ENCODE measurements at places on chromosomes 7 and 10.

DNA sequence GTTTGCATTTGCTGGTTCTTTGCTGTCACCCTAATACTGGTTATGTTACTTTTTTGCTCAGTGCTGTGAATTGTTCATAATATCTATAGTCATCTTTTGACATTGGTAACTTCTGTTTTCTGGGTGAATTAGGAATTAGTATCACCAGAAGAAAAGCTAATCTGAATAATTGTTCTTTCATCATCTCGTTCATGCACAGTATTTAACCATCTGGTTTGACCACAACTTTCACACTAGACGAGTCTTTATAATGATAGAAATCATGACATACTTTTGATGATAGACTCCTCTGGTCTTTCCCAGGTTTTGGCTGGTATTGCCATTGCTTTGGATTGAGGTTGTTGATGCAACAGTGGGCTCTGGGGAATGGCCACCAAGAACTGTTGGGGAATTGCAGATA lies 25.1 kb downstream of the SGPL1 start:
- no peak for DNase-seq

DNA sequence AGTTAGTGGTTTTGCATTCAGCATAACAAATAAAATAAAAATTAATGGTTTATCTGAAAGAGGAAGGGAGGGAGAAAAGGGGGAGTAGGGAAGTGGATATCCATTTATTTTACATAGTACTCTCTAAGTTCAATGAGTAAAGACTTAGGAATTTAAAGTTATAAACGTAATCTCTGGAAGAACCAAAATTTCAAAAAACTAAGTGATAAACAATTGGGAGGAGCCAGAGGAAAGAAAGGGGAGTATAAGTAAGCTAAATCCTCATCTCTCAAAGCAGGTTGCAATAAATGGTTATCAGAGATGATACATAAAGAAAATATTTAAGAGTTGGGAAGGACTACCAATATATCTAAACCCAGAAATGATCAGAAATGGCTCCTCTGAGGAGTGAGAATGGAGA lies 46.4 kb downstream of the ANK3 start:
- no peak for DNase-seq

- DNase-seq, result no peak
These were observed 23.4 kb downstream of the SMURF1 start for GRCh38 chr7:99120501-99120900.

DNA sequence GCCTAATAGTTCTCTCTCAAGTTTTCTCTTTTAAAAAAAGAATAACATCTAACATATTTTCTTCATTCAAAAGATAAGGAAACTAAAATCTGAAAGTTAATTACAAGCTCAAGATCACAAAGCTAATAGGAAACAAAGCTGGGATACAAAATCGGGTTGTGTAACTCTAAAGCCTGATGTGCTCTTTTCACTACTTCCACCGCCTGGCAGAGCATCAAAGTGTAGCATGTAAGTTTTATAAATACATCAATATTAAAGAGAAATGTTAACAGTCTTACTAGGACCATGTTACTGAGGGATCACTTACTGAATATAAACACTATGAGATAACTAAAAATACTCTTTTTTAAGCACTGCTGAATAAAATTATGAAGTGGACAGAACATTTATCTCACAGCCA lies 97.2 kb downstream of the KMT2C start:
- no peak for DNase-seq

DNA sequence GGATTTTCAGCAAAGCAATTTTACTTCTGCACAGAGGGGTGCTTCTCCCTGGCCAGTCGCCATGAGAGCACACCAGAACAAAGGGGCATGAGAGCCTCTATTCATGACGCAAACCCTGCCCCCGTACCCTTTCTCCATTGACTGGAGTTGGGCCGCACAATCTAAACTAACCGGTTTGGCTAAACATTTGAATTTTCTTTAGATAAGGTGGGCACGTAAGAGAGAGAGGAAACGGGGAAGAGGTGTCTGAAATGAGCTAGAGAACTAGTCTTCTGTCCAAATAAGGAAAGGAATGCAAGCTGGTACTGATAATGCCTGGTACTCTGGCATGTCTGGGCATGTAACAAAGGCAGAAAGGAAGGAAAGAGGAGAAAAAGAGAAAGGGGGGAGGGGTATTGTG lies 13.2 kb upstream of the SCIN start:
- no peak for DNase-seq

DNA sequence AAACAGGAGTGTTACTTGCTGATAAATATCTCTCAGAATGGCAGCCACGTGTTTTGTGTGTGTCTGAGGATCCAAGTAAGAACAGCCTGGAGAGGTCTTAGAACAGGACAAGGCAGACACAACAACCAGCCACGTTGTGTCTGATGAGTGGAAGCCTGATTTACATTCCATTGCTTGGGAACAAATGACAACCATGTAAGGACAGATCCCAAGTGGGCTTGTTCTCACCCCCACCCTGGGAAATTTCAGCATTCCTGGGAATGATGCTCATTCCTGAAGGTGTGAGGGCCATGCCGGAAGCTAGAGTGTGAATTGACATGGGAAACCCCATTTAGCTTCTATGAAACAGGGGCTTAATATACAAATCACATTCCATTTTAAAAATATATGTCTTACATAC lies 35.9 kb downstream of the IL6 start:
- DNase-seq, result no peak
